ENCODE measurements at places on chromosomes 7 and 10.

DNA sequence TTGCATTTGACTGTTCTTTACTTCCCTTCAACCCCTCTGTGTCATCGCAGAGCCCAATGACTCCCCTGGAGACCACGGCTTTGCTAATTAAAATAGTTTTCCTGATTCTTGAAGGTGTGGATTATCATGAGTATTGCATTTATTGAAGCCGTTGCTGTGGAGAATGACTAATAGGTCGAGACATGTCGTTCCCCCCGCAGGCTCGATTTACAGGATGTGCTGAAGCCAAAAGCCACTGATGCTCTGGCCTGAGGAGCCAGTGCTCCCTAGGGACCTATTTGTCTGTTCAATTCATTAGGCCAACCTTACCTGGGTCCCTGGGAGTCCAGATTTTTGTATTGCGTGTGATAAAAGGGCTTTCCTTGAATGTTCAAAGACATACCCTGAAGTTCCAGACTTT, 102.3 kb downstream of the NPTX2 start:
- no peak for DNase-seq

GRCh38 chr10:98694014-98694413, 247.3 kb upstream of the HPS1 start:
- no peak for DNase-seq

- no peak for DNase-seq
Measured at GRCh38 chr10:117462424-117462792, 80.1 kb upstream of the EMX2 start.

GRCh38 chr7:108001764-108002725, 916 bp downstream of the LAMB1 start:
- DNase-seq = no peak

GRCh38 chr10:184911-185310, 49.7 kb downstream of the ZMYND11 start:
- no peak for DNase-seq

DNA sequence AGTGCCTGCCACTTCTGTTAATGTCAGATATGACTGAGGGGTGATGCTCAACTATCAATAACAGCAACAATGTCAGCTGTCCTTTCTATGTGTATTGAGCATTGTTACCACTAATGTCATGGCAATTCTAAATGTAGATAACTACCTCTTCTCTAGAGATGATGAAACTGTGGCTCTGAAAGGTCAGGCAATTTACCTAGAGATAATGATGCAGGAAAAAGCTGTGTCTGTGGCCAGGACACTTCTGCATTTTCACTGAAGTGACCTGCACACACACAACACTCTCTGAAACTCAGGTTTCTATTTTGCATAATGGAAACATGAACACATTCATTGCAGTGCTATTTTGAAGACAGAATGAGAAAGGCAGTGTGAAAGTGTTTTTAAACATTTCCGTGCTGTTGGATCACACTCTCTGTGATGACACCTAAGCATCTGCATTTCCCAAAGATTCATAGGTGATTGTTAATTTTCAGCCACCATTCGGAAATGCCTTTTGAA, 148.2 kb downstream of the KCND2 start:
- DNase-seq = no peak

GRCh38 chr7:77862691-77863090, 64.1 kb downstream of the PHTF2 start:
- no peak for DNase-seq

GRCh38 chr7:70771451-70771850, 360.5 kb upstream of the GALNT17 start:
- DNase-seq = no peak

DNA sequence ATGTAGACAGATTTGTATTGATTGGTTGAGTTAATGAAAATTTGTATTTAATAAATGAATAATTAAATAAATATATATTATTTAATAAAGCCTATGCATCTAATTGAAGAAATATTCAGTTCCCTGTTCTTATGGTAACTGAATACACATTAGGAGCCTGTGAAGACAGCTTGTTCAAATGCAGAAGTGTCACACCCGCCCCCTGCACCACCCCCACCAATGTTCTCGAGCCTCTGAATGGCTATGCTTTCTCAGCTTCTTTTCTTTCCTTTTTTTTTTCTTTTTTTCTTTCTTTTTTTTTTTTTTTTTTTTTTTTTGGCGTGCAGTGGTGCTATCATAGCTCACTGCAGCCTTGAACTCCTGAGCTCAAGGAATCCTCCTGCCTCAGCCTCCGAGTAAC, 38.3 kb upstream of the PARD3 start:
- DNase-seq = no peak

GRCh38 chr10:16894821-16895220, 77.6 kb upstream of the RSU1 start:
- no peak for DNase-seq

GRCh38 chr10:47408606-47409005, 24.5 kb upstream of the ZNF488 start:
- DNase-seq = no peak

DNA sequence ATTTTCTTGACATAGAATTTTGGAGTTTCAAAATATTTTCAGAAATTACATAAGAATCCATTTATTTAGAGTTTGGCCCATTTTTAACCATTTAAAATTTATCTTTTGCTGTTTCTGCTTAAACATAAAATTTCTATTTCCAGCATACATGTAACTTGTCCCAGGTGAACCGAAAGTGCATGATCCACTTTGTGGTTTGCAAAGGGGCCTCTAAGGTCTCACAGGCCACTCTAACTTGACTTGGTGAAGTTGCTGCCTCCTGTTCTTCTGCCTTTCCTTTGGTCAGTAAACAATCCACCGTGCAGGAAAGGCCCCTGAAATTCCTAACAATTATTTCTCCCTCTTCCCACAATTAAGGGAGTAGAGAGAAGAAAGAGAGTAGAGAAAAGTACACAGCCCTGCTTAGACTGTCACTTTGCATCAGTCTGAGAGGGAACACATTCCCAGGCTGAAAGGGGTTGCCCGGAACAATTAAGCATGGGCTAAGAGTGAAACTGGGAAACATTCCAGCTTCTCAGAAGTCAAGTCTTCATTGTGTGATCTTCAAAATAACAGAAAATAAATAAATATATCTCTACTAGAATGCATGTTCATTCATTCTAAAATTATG, 79.5 kb upstream of the SEMA3A start:
- no peak for DNase-seq

DNA sequence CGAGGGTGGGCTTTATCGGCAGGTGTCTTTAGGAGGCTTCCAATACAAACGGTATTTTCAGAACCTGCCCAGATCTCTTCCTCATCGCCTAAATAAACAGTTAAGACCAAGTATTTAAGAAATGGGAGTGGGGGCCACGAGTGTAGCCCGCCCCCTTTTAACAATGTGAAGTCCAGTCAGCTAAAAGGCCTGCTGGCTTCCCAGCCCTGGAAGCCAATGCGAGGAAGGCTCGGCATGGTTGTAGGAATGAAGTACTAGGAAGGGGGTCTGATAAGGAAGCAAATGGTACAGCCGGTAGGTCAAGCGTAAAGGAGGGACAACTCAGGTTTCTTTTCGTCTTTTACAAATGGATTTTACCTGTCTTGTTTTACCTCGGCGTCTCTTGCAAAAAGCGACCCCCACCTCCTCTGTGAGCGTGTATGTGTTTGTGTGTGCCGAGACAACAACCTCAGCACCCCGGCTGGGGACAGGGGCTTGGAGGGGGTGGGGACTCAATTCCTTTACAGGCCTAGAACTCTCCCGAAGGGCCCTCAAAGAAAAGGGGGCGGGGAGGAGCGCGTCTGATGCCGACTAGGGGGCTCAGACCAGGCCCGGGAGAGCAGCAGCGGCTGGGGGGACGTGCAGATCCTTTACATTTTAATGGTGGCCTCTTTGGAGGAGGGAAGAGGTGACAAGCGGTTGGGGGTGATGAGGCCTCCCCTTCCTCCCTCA, 147.6 kb downstream of the GPR85 start:
- DNase-seq = no peak

DNA sequence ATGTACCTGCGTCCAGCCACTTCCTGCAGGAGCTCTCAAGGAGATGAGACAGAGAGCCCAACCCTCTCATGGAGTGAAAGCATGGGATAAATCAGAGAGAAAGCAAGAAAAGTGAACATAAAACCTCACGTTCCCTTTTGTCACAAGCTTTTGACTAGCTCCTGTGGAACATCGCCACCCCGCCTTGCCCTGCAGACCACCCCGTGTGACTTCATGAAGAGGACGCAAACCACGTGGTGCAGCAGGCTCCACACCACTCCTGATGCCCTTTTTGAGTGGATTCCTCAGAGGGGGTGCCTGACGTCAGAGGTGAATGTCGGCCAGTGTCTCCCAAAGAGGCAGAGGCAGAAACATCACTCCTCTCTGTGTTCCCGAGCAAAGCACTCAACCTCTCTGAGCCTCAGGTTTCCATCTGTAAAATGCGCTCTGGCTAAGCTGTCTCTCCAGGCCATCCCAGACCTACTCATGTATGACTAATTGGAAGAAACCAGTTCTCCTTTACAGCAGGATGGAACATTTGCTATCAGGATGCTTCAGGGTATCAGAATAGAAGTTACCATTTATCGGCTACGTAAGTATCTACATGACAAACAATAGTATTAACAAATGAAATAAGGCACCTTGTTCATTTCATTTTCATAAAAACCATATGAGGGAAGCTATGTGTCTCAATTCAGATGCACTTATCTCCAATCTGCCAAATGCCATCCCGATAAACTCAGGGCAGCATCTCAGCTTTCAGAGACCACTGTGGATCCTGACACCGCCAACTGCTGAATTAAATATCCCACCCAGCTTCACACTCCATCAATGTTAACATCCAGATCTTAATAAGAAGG, 5.3 kb downstream of the ZNF488 start:
- no peak for DNase-seq
